SW480 (cell line): ENCODE measurements at places on chromosomes 4 and X.

GRCh38 chrX:14837155-14837554 lies 35.7 kb downstream of the FANCB start:
- DNase-seq: no peak

DNA sequence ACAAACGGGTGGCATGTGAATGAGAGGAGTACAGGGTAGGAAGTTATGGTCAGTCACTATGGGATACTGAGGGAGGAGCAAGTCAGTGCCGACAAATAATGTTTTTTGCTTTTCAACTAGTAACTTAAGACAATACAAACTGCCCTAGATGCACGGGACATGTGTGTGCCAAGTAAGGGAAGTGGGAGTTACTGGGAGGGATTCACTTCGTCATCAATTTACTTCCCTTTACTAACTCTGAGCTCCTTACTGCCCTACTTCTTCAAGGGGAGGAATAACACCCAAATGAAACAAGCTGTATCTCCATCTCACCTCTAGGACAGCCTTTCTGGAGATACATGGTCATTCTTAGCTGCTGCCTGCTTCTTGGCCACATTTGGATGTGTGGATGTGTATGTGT lies 97.7 kb downstream of the DGKK start:
- DNase-seq: no peak

DNA sequence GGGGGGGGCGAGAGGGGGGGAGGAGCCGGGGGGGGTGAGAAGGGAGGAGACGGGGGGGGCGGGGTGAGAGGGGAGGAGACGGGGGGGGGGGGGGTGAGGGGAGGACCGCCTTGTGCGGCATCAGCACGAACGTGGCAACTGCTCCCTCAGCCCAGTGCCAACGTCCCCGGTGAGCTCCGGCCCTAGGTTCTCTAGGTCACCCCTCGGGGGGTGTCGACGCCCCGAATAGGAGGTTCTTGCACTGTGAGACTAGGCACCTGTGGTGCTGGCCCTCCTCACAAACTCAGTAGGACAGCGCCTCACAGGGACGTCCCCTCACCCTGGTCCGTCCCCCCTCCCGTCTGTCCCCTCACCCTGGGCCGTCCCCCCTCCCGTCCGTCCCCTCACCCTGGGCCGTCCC lies 21.5 kb upstream of the GTPBP6 start:
- no peak for DNase-seq

DNA sequence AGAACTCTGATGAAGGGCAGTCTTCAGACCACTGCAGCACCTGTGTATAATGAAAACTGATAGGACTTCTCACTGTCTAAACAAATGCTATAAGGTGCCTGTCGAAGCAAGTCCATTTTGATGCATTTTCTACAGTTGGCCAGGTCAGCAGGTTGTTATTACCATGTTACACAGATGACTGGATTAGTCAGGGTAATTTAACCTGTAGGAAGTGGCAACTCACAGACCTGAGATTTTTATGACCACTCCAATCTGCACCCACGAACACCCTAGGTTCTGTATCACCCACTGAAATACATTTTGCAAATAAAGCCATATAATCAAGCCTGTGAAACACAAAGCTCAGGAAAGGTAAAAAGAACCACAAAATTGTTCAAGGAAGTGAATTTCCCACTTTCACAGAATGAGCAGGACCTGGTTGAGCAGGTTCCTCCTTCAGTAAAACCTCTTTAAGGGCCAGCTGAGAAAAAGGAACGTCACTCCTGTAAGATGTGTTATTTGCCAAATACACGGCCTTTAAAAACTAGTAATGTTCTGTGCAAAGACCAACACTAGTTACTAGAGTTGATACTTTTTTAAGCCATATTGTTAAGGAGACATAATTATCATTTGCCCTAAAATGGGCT lies 12.7 kb downstream of the MAML3 start:
- no peak for DNase-seq

GRCh38 chrX:71493111-71493613 lies 39.7 kb upstream of the OGT start:
- no peak for DNase-seq

- DNase-seq: no peak
Measured at GRCh38 chr4:139469216-139469615, 15.3 kb downstream of the RAB33B start.

GRCh38 chr4:80311130-80311529 lies 24.4 kb upstream of the CFAP299 start:
- no peak for DNase-seq

GRCh38 chr4:123843137-123843536 lies 446.5 kb downstream of the SPRY1 start:
- DNase-seq: no peak
